ENCODE measurements at places on chromosomes 7 and 10. TPM values are rescaled to one million over a fixed set of nuclear protein-coding genes. Genes with fewer than 3 reads are reported as not detected.
A peak's percentile ranks its signal among the peaks of the same experiment; 100 is the strongest.

FKBP6 gene
- not detected for total RNA-seq

CPEB3 gene
- 6.8 TPM for total RNA-seq

ELMO1 gene
- total RNA-seq = 72.2 TPM

ANKRD2 gene
- not detected for total RNA-seq

SPDYE11 gene
- not detected for total RNA-seq

DDC gene
- total RNA-seq = not detected

CRTAC1 gene
- 5.2 TPM for total RNA-seq

IL2RA gene
- 21.0 TPM for total RNA-seq

C10orf105 gene
- 0.14 TPM for total RNA-seq

DNA sequence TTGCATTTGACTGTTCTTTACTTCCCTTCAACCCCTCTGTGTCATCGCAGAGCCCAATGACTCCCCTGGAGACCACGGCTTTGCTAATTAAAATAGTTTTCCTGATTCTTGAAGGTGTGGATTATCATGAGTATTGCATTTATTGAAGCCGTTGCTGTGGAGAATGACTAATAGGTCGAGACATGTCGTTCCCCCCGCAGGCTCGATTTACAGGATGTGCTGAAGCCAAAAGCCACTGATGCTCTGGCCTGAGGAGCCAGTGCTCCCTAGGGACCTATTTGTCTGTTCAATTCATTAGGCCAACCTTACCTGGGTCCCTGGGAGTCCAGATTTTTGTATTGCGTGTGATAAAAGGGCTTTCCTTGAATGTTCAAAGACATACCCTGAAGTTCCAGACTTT lies 102.3 kb downstream of the NPTX2 start:
- no peak for DNase-seq
- H3K4me1 ChIP-seq = no peaks in the 10 kb centered on the region
- no peak overlapping the region for H3K4me3 ChIP-seq
- no peak overlapping the region for H3K27ac ChIP-seq
- no peaks in the 10 kb centered on the region for H3K27me3 ChIP-seq

DNA sequence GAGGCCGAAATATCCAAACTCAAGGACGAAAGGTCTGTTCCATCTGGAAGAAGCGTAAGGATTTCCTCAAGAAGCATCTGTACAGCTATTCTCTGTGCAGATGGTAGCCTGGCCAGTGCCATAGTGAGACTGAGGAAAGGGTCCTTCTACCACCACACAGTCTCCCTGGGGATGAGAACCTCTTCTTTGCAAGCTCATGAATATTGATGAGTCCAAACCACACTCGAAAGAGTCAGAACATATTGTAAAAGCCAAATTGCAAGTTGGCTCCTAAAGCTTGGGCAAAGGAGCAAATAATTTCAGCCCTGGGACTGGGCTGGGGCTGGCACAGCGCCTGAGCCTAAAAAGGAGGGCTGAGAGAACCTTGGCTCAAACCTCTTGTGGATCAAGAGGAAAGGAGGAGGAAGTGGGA lies 66.1 kb upstream of the PIP4K2A start:
- no peak overlapping the region for H3K4me3 ChIP-seq
- no peaks in the 10 kb centered on the region for H3K36me3 ChIP-seq
- H3K27me3 ChIP-seq = no peaks in the 10 kb centered on the region
- no peak for DNase-seq
- H3K4me1 ChIP-seq = no peaks in the 10 kb centered on the region

- no peak for DNase-seq
- H3K4me1 ChIP-seq = no peaks in the 10 kb centered on the region
- H3K36me3 ChIP-seq = no peaks in the 10 kb centered on the region
- H3K27ac ChIP-seq = no peak overlapping the region
- H3K4me3 ChIP-seq = no peak overlapping the region
These were observed 162.9 kb upstream of the PRSS58 start for GRCh38 chr7:142420554-142421362.

GRCh38 chr7:36747280-36748016 lies 23.2 kb upstream of the AOAH start:
- no peak overlapping the region for H3K27ac ChIP-seq
- no peaks in the 10 kb centered on the region for H3K36me3 ChIP-seq
- no peak for DNase-seq

GRCh38 chr7:44240983-44241510 lies 40.3 kb downstream of the YKT6 start:
- no peak overlapping the region for H3K27ac ChIP-seq
- H3K4me1 ChIP-seq = no peaks in the 10 kb centered on the region

DNA sequence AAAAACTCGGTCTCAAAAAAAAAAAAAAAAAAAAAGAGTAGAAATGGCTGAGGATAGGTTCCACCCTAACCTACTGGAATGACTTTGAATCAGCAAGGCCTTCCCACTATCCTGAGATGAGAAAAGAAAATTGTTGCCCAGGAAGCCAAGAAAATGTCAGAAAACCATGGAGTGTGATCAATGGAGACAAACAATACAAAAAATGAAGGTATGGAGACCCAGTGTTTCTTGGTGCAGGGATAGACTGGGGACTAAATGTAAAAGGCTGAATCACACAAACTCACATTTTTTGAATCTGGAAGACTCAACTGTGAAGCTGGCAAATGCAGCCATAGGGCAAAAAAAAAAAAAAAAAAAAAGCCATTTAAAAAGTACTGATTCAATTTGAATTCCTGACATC lies 364.3 kb upstream of the ANKRD30A start:
- DNase-seq = no peak
- no peak overlapping the region for H3K4me3 ChIP-seq
- no peak overlapping the region for H3K27ac ChIP-seq
- no peaks in the 10 kb centered on the region for H3K36me3 ChIP-seq

GRCh38 chr10:52999258-52999657 lies 226.7 kb upstream of the MBL2 start:
- DNase-seq = no peak
- no peak overlapping the region for H3K27ac ChIP-seq
- H3K4me3 ChIP-seq = no peak overlapping the region
- no peaks in the 10 kb centered on the region for H3K27me3 ChIP-seq
- no peaks in the 10 kb centered on the region for H3K4me1 ChIP-seq

DNA sequence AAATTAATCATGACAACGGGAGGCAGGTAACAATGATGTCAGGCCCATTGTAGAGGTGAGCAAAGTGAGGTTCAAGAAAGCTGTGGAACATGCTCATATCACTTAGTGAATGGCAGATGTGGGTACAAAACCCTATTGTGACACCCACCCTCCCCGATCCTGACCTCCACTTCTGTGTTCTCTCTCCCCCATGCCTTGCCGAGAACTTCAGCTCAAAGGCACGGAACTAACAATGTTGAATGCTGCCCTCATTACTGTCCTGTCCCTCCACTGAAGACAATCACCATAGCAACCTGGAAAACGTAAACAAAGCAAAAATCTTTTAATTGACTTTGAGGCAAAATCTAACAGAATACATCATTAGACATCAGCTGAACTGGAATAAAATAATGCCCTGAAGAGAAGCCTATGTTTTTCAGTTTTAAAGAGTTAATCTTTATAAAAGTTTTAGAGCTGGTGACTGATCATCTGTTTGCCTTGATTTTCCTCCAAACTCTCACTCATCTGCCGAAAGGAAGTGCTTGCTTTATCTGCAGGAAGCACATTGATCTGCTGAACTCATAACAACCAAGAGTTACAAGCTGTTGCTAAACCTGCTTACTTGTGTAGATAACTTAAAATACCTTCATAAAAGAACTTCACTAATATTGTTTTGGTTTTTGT lies 133.6 kb downstream of the CUBN start:
- DNase-seq = no peak
- no peaks in the 10 kb centered on the region for H3K36me3 ChIP-seq
- H3K4me3 ChIP-seq = peak overlapping the region; percentile 25

- H3K27ac ChIP-seq = no peak overlapping the region
- no peaks in the 10 kb centered on the region for H3K27me3 ChIP-seq
- H3K36me3 ChIP-seq = no peaks in the 10 kb centered on the region
- no peak for DNase-seq
These were observed 96.7 kb downstream of the HTR5A start for GRCh38 chr7:155166673-155167370.

- H3K36me3 ChIP-seq = no peaks in the 10 kb centered on the region
- H3K27ac ChIP-seq = no peak overlapping the region
- no peak overlapping the region for H3K4me3 ChIP-seq
- no peak for DNase-seq
- H3K27me3 ChIP-seq = no peaks in the 10 kb centered on the region
These were observed 155.2 kb downstream of the MAGI2 start for GRCh38 chr7:79298145-79298760.

GRCh38 chr7:117011419-117012260 lies 58.3 kb downstream of the ST7 start:
- H3K36me3 ChIP-seq = no peaks in the 10 kb centered on the region
- H3K27me3 ChIP-seq = no peaks in the 10 kb centered on the region
- DNase-seq = no peak
- H3K4me3 ChIP-seq = no peak overlapping the region

DNA sequence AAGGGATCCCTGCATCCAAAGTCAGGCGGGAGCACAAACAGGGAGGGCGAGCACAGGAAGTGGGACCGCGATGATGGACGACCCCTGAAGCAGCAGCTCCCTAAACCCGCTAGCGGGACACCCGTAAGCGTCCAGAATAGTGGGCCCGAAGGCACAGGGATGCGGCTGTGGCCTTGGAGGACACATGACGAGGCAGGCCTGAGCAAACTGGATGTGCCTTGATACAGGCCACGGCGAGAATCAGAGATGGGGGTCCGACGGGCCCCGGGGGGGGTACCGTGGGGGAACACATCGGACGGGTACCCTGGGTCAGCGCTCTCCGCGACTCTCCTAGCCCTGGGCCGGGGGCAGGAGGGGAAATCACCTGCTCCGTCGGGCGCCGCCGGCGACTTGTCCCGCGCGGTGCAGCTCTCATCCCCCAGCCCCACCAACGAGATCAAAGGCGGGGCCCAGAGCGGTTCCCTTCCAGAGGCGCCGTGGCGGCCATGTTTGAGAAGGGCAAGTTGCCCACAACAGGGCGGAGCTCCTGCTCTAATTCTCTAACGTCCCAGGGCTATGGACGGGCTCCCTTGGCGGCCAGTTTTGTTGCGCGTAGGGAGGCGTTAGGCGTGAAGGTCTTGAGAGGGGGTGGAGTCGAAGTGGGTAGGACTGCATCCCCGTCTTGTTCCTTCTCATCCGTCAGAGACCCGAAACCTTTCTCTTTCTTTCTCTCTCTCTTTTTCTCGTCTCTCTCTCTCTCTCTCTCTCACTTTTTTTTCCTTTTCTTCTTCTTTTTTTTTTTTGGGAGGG lies at the start of gene CUEDC2:
CUEDC2 (minus strand) TSS at position 413 of the 789 bp plus-strand sequence. CDS start 7,386 bp downstream, outside the sequence.
- H3K27me3 ChIP-seq = no peaks in the 10 kb centered on the region
- H3K4me3 ChIP-seq = peak within 1 kb of the TSS; percentile 97
- peak within 1 kb of the TSS; percentile 56 for H3K27ac ChIP-seq
- no peaks in the 10 kb centered on the region for H3K36me3 ChIP-seq
- DNase-seq = peak; percentile 85

Data from thoracic aorta (tissue), 2 donors.